ENCODE measurements at places on chromosomes 6 and 20.

GRCh38 chr6:139801571-139802321 is 427.3 kb upstream of the CITED2 start:
- DNase-seq, result peak; percentile 44

- no peak for DNase-seq
Observed at GRCh38 chr20:37823296-37823980, 79.5 kb upstream of the VSTM2L start.

GRCh38 chr6:48199499-48199898 is 88.5 kb upstream of the PTCHD4 start:
- no peak for DNase-seq

GRCh38 chr6:1736346-1737105 is 126.8 kb downstream of the FOXC1 start:
- DNase-seq, result no peak

GRCh38 chr6:17446713-17447112 is 53.3 kb downstream of the CAP2 start:
- no peak for DNase-seq

GRCh38 chr6:7107578-7108195 is at the start of gene RREB1:
TSS of gene RREB1 (plus strand) at chr6:7107961. CDS start at chr6:7181912, 73,951 bp downstream.
- peak; percentile 71 for DNase-seq

GRCh38 chr6:52152711-52153160 is 33.4 kb upstream of the IL17A start:
- no peak for DNase-seq

GRCh38 chr20:63946986-63947637 is 9.1 kb downstream of the UCKL1 start:
- no peak for DNase-seq

- no peak for DNase-seq
Observed at GRCh38 chr6:56613247-56613851, 29.3 kb downstream of the DST start.

DNA sequence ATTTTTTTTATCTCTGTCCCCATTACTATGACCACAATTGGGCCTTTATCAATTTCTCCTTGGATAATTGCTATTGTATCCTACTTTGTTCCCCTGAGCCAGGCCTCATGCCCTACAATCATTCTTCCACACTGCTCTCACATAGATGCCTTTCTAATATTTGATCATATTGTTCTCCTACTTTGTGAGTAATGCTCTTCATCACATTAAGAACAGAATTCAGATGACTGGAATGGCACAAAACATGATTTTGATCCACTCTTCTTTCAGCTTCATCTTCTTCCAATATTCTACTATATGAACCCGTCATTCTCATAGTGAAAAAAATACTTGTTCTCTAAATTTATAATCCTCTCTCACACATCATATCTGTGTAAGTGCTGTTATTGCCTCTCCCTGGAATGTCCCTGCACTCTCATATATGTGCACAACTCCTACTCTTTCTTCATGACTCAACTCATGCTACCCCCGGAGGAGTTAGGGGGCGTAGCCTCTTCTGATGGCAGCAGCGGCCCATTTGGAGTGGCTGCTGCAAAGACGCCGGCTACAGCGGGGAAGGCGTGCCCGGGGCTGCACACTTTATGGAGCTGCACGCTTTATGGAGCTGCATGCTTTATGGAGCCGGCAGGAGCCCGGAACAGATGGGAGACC is 25.3 kb upstream of the HACE1 start:
- DNase-seq, result no peak

DNA sequence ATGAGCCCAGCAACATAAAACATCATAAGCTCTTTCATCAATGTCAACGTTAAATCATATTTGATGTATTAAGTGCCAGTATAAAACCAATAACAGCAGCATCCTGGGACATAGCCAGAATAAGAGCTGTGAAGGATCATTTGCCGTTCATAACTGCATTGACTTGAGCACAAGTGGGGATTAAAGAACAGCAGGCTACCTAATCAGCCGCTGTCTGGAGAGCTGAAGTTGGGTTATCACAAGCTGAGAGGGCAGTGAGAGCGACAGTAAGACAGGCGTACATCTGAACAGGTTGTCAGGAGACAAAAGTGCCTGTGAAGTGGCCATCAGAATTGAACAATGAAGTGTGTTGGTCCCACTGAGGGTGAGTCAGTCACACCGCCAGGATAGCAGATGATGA is 269.6 kb downstream of the GRIK2 start:
- DNase-seq, result no peak

GRCh38 chr6:40778918-40779317 is 191.8 kb upstream of the LRFN2 start:
- peak; percentile 18 for DNase-seq

- DNase-seq, result peak; percentile 86
Observed at GRCh38 chr20:9392892-9393857, 121.2 kb upstream of the LAMP5 start.

- peak; percentile 54 for DNase-seq
Observed at GRCh38 chr6:161094955-161095354, 103.4 kb downstream of the MAP3K4 start.

GRCh38 chr6:57305107-57305506 is 12.3 kb upstream of the PRIM2 start:
- no peak for DNase-seq

DNA sequence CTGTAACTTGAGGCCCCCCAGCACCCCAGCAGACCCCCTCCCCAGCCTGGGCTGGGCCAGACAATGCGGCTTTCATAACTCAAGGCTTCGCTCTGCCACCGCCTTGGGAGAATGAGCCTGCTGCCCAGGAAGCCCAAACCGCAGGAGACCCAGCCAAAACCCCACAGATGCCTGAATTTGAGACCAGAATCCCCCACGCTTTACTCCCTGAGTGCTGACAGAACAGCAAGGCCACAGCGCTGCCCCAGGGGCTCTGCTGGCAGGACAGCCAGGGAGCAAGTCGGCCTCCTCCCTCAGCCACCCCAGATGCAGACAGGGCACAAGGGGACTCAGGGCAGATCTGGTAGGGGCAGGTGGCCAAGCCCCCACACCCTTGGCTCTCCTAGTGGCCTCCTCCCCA is 2.2 kb downstream of the MDFI start:
- DNase-seq, result no peak

- DNase-seq, result no peak
Observed at GRCh38 chr6:39322306-39322850, at the start of gene KCNK16. TSS of gene KCNK16 (minus strand) at chr6:39322702. CDS start at chr6:39322540, 162 bp downstream.

GRCh38 chr20:47175493-47175892 is 181.0 kb downstream of the ZMYND8 start:
- no peak for DNase-seq

GRCh38 chr6:168438783-168439520 is 2.0 kb upstream of the SMOC2 start:
- no peak for DNase-seq

DNA sequence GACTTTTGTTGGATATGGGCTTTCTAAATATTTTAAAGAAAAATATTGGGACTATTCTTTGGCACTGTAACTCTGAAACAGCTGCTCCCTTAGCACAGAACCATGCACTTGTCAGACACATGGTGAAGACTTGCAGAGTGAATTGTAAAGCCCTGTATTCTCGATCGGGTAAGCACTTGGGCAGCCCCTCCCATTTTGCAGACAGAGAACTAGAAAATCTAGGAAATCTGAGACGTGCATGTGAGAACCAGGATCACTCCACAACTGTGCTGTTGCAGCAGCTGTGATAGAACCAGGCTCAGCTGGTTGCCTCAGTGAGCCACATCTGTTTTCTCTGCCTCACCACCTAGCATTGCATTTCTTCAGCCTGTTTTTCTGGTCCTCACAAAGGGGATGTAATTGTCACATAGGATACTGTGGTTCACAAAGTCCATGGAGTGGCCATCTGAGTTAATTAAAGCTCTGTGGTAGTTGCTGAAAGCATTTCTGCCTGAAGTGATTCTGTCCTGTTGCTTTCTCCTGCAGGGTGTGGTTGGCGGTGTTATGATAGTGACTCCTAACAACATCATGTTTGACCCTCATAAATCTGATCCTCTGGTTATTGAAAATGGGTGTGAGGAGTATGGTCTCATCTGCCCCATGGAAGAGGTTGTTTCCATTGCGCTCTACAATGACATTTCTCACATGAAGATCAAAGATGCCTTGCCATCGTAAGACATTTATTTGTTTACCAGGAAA is 71.8 kb upstream of the HINT3 start:
- no peak for DNase-seq

- DNase-seq, result peak; percentile 46
Observed at GRCh38 chr20:5504061-5504739, 187.4 kb upstream of the PROKR2 start.

GRCh38 chr6:165837948-165838745 is 175.1 kb upstream of the PDE10A start:
- DNase-seq, result no peak

GRCh38 chr6:167275001-167275400 is 16.1 kb upstream of the UNC93A start:
- no peak for DNase-seq

DNA sequence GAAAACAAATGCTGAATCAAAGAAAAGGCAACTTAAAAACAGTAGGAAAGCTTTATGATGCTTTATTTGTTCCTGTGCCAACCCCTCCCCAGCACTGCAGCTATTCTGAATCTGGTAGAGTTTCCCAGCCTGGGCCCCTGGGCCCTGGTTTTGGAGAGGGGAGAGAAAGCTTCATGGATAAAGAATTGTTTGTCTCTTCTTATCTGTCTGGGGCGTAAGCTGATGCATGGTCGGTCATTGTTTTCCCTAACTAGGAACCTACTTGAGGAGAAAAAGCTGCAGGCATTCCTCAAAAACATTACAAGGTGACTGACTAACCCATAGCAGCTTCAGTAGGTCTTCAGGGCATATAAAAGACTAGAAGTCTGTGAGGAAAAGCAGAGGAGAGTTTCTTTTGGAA is 758.1 kb upstream of the EPHA7 start:
- no peak for DNase-seq

- DNase-seq, result no peak
Observed at GRCh38 chr6:15943423-15943822, 185.5 kb upstream of the MYLIP start.

- DNase-seq, result no peak
Observed at GRCh38 chr6:148738946-148739821, 7.6 kb upstream of the UST start.

- no peak for DNase-seq
Observed at GRCh38 chr20:41133709-41134361, 3.5 kb upstream of the PLCG1 start.

GRCh38 chr6:14537030-14537429 is 419.5 kb downstream of the CD83 start:
- no peak for DNase-seq

- no peak for DNase-seq
Observed at GRCh38 chr6:137871831-137872454, 4.9 kb downstream of the TNFAIP3 start.

- no peak for DNase-seq
Observed at GRCh38 chr6:13307508-13307995, 20.8 kb downstream of the TBC1D7 start.

GRCh38 chr6:69129046-69129445 is 494.0 kb downstream of the ADGRB3 start:
- DNase-seq, result no peak

DNA sequence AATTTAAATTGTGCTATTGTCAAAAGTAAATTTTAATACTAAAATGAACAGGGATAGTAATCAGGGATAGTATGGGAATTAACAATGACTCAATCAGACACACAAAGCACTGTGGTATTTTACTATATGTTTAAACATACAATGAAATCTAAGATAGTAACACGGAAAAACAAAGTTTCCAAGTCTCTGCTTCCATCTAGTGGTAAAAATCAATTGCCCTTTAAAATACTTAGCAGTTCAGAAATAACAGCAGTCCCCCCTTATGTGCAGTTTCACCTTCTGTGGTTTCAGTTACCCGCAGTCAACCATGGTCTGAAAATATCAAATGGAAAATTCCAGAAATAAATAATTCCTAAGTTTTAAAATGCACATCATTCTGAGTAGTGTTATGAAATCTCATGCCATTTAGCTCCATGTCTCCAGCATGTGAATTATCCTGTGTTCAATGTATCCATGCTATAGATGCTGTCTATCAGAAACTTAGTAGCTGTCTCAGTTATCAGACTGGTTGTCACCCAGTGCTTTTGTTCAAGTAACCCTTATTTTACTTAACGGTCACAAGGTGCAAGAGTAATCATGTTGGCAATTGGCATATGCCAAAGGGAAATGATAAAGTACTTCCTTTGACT is 58.5 kb downstream of the AHI1 start:
- DNase-seq, result peak; percentile 10

DNA sequence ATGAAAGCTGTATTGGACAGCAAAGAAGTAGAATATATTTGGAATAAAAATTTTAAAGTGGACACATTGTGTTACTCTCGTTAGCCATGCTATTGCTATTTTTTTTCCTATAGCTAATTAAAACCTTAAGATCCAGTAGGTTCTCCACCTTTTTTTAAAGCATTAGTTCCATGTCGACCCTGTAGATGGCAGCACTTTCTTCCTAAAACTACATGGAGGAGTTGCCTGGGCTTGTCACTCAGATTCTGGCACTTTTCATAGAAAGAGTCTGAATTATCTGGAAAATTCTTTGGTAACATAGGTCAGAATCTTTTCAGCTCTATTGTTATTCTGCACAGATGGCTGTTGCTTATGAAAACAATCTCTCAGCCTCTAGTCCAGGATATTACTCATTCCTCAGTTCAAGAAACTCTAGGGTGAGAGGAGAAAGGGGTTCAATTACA is 42.0 kb upstream of the ESR1 start:
- DNase-seq, result peak; percentile 72

DNA sequence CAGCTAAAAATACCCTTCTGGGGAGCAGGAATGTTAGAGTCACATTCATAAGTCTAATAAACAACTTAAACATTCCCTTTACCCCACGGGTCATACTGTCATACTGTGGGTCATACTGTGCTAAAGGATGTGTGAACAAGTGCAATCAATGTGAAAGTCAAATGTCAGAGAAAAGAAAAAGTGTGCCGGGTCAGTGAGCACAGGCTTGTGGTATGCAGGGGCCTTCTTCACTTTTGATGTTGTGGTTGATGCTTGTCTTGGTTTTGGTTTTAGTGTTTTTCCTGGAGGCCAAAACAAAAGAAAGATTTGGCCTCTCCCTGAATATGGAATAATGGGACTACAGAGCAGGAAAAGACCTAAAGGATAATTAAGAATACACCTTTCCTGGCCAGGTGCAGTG is 267.9 kb upstream of the PLN start:
- DNase-seq, result peak; percentile 27

GRCh38 chr6:167130008-167130677 is 7.2 kb downstream of the CCR6 start:
- DNase-seq, result no peak

GRCh38 chr20:5528719-5529256 is 212.0 kb upstream of the PROKR2 start:
- peak; percentile 92 for DNase-seq

GRCh38 chr20:24777746-24778145 is 171.3 kb upstream of the CST7 start:
- no peak for DNase-seq

DNA sequence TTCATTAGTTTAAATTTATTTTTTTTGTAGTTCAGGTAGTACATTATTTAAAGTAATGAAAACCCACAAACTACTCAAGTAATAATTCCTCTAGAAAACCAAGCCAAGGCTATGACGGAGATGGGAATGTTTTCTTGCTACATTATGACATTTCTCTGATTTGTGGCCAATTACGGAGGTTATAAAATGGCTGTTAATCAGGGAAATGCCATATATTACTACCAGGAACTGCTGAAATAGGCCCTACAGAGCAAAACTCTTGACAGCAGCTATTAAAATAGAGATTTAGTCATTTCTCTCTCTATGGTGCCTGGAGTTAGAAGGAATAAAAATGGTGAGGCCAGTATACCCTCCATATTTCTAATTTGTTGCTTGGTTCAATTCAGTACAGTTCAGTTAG is 280.0 kb downstream of the ARHGAP18 start:
- DNase-seq, result no peak

GRCh38 chr6:109342506-109342905 is 39.8 kb downstream of the CD164 start:
- no peak for DNase-seq

- DNase-seq, result peak; percentile 75
Observed at GRCh38 chr20:58692579-58693225, at the start of gene NPEPL1. TSS of gene NPEPL1 (plus strand) at chr20:58692800. CDS start at chr20:58692901, 101 bp downstream.
